ENCODE measurements at places on chromosomes 6 and 20. TPM values are rescaled to one million over a fixed set of nuclear protein-coding genes. Genes with fewer than 3 reads are reported as not detected.

Gene ZC2HC1B
- total RNA-seq = not detected

Gene CST5
- not detected for total RNA-seq

Gene BFSP1
- total RNA-seq = 2.8 TPM

Gene ABHD16B
- total RNA-seq = not detected

Gene DEFB132
- not detected for total RNA-seq

Gene CABLES2
- 0.75 TPM for total RNA-seq

Gene LY6G6F
- total RNA-seq = not detected

Gene KHDC1L
- total RNA-seq = not detected

Gene GNRH2
- 0.18 TPM for total RNA-seq

Gene TSHZ2
- total RNA-seq = not detected

Gene FBXO5
- total RNA-seq = 6.9 TPM

Gene KHDC1
- 0.85 TPM for total RNA-seq

Gene CALHM4
- 0.18 TPM for total RNA-seq

Gene ZDHHC14
- 6.5 TPM for total RNA-seq

Gene C6orf58
- not detected for total RNA-seq

Gene TSPO2
- not detected for total RNA-seq

Gene MOG
- not detected for total RNA-seq

Gene NKAPL
- total RNA-seq = 0.85 TPM

Gene SMLR1
- not detected for total RNA-seq

Gene LIN28B
- not detected for total RNA-seq

Gene TGM2
- total RNA-seq = 875 TPM

Gene ULBP2
- 6.9 TPM for total RNA-seq

Gene GSTA3
- not detected for total RNA-seq

Gene ID4
- 3.7 TPM for total RNA-seq

Data from endothelial cell of coronary artery (primary cell).